ENCODE measurements at places on chromosomes 5 and 9.
A peak's percentile ranks its signal among the peaks of the same experiment; 100 is the strongest.

- no peak for DNase-seq
Measured at GRCh38 chr9:98253565-98253964, 1.9 kb downstream of the TBC1D2 start.

DNA sequence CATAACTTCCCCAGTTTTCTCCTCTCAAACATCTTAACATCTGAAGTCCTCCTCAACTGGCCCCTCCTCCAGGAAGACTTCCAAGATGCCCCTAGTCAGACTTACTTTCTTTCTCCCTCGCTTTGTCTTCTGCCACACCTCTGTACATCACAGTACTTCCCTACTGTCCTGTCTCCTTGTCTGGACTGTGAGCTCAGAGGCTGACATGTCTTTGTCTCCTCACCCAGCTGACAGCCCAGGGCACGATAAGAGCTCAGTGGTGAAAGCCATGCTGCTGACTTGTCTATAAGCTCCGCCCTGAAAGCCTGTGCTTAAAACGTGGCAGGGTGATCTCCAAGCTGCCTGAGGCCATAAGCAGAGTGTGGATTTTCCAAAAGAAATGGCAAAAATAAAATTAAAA is 33.0 kb upstream of the SLC25A51 start:
- DNase-seq, result no peak

DNA sequence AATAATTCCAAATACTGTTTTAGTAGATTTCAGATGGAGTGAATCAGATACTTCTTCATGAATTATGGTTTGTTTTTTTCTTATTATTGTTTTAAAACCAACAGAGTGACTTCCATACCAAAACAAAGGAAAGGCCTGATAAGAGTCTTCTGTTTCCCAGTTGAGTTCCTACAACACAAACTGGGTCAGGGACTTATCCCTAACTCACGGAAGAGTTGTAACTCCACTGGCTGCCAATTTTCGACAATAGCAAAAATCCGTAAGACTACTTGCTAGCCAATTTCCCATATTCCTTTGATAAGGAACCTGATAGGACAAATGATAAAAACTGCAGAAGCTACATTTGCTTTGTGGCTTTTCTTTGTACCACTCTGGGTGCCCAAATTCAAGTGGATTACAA is 219.2 kb downstream of the AP3B1 start:
- no peak for DNase-seq

GRCh38 chr5:55509796-55510522 is 24.8 kb downstream of the PLPP1 start:
- DNase-seq, result no peak

- peak; percentile 50 for DNase-seq
Measured at GRCh38 chr9:133709015-133709611, 29.0 kb downstream of the SARDH start.

DNA sequence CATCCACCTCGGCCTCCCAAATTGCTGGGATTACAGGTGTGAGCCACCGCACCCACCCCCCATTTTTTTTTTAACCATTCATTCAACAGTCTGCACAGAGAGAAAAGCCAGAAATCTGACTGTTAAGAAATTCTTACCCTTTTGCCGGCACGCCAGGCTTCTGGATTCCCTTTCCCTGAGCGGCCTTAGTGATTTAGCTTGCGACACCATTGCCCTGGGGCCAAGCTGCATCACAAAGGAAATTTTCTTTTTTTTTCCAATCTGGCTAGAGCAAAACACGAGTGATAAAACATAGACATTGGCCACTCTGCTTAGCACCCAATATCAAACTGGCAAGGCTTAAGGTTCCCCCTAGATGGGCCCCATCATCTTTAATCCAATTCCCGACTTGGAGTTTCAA is 21.2 kb upstream of the ATOSB start:
- DNase-seq, result no peak

- DNase-seq, result no peak
Measured at GRCh38 chr9:69580582-69581214, 91.5 kb downstream of the APBA1 start.

GRCh38 chr9:137534256-137535119 is 15.7 kb downstream of the PNPLA7 start:
- DNase-seq, result no peak

DNA sequence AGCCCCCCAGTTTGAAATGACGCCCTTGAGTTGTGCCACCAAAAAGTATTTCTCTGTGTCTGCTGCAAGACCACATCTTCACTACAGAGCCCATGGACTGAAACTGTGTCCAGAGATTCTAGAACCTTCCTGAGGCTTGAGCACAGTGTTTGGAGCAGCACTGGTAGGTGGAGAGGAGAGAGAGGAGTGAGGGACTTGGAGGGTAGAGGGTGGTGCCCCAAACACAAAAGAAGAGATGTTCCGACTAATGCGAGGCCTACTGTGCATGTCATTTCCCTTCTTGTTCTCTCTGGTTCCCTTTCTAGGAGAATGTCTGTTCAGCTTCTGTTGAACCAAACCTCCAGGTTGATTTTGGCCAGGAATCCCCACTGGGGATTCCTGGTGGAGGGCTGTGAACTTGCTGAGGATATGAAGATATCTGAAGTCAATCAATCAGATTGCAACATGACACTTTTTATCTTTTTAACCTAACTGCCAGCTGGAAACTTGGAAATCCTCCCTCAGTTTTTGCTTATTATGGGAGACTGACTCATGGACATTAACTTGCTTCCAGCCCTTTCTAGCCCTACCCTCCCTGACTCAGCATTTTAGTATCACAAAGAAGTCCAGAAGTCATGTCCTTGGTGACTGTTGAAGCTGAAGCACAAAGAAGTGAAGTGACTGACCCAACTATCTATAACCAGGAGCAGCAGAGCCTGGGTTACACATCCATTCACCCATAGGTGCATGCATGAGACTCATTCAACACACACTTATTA is 154.5 kb downstream of the NR3C1 start:
- no peak for DNase-seq

GRCh38 chr9:18330401-18331309 is 143.3 kb upstream of the ADAMTSL1 start:
- no peak for DNase-seq

Data from stimulated activated CD8-positive, alpha-beta memory T cell treated with anti-CD3 and anti-CD28 coated beads, Interleukin-12 subunit alpha, Interleukin-12 subunit beta, amount 100 ng/mL, for 4 hours (primary cell).